SK-N-SH (cell line): ENCODE measurements at places on chromosomes 5 and 9.

GRCh38 chr5:53037141-53037859 lies 48.1 kb downstream of the ITGA2 start:
- DNase-seq, result no peak

- DNase-seq, result no peak
Observed at GRCh38 chr9:132042324-132042723, 37.3 kb downstream of the MED27 start.

GRCh38 chr9:113910036-113910639 lies 34.0 kb downstream of the ZNF618 start:
- DNase-seq, result no peak

DNA sequence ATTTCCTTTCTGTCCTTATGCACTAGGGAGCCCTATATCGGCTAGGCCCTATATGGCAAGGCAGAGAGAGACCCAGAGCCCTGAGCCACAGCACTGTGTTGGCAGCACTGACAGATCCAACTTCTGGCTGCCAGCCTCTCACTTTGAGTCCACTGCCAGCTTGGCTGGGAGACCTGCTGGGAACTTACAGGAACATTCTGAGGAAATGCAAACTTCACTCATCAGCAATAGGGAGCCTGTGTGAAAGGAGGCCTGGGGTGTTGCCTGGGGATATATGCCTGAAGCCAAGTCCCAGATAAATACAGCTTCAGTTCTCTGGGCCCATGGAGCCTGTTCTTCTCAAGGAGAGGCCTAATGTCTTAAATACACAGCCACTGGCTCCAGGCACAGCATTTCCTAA lies 78.0 kb downstream of the ADRB2 start:
- DNase-seq, result no peak

DNA sequence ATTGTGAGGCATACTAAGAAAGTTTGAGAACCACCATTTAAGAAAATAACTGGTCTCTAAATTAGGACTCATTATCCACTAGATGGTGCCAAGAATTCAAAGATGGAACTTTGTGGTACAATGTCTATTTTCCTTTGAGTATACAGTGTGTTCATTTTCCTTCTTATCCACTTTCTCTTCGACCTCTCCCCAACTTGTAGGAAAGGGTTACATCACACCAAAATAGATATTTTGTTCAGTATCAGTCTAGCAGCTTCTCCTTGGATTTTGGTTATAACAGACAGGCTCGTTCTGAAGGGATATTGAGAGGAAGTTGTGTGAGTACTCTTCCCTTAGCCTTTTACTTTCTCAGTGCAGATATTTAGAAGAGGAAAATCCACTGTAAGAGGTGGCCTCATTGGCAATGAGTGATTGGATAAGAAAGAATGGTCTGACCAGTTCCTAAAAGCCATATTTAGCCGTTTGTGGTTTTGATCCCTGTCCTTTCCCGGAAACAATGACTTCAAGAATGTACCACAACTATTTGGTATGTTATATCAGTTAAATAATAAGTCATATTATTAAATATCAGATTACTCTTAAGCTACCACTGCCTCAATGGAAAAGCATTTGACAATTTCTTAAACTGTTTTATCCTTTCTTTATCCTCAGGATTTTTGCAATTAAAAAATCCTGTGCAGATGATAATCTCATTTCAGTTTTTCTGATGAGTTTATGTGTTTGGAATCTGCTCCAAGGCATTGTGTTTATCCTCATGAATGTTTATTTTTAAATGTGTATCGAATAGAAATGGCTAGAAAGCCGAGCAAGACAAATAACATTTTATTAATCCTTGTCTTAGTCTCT lies 69.0 kb upstream of the GRAMD2B start:
- DNase-seq, result peak; percentile 38

DNA sequence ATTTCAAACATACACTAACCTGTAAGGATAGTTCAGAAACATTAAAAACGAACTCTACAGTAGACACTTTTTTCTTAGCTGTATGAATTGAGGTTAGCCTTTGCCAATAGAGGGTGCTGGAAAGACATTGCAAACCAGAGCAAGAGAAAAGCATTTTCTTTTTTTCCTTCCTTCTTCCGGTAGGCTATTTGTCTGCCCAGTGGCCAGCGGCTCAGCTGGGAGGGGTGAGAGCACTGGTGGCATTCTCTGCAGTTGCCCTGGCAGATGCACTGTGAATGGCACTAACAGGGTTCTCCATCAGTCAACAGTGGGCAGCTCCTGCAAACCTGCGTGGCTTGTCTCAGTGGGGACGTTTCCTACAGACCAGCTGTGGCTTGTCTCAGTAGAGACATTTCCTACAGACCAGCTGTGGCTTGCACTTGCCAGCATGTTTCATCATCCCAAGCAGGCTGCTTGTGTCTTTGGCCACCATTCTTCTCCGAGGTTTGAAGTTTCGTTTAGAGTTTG lies 984.5 kb upstream of the CDH18 start:
- DNase-seq, result peak; percentile 0

DNA sequence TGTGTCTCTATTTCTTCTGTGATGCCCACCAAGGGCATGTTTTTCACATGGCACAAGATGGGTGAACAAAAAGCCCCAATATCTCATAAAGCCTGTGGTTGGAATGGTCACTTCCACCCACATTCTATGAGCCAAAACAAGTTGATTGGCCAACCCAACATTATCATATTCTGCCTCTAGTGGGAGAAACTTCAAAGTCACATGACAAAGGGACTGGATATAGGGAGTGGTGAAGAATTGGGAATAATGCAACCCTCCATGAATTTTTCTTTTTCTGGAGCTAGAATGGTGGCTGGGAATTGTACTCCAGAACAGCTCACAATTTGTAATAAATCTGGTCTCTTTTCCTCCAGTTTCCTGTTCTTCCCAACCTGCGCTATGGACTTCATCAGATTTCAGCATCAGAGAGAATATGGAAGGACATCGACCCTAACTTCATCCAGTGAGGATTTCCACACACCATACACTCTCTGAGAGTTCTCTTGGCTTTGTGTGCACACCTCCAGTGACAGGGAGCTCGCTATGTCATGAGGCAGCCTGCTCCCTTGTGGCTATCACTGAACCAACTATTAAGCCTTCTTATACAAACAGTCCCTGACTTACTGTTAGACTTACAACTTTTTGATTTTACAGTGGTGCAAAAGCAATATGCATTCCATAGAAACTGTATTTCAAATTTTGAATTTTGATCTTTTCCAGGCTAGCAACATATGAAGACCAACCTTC lies 12.0 kb upstream of the B4GALT1 start:
- DNase-seq, result no peak

- DNase-seq, result no peak
Observed at GRCh38 chr5:108167174-108167573, 214.7 kb downstream of the FBXL17 start.

DNA sequence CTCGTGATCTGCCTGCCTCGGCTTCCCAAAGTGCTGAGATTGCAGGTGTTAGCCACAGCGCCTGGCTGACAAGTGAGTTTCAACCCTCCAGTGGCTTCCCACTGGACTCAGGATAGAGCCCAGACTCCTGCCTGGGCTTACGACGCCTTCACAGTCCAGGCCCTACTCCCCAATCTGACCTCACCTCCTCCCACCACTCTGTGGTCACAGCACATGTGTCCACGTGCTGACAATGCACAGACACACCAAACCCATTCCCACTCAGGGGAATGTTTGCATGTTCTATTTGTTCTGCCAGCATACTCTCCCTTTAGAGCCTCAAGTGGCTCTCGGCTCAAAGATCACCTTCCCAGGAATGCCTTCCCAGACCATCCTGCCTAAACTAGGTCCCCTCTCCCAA lies 31.1 kb upstream of the TRIM14 start:
- no peak for DNase-seq

- DNase-seq, result no peak
Observed at GRCh38 chr5:178544166-178544834, 45.9 kb downstream of the COL23A1 start.

DNA sequence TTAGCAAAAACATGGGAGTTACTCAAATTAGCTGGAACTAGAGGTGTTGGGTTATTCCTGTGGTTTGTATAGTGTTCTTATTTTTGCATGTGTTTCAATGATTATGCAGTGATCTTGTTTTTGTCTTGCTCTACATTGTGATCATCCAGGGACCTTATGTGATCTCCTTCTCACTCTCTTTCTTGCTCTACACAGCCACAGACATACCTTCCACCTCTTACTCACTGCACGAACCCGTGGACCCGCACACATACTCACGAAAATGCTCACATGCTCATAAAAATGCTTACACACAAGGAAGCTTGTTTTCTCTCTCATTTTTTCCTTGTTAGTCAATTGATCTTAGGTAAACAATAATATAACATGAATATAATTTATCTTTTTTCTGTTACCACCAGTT lies 187.1 kb downstream of the KDM4C start:
- no peak for DNase-seq

GRCh38 chr5:132203464-132203818 lies 24.2 kb downstream of the P4HA2 start:
- DNase-seq, result no peak

DNA sequence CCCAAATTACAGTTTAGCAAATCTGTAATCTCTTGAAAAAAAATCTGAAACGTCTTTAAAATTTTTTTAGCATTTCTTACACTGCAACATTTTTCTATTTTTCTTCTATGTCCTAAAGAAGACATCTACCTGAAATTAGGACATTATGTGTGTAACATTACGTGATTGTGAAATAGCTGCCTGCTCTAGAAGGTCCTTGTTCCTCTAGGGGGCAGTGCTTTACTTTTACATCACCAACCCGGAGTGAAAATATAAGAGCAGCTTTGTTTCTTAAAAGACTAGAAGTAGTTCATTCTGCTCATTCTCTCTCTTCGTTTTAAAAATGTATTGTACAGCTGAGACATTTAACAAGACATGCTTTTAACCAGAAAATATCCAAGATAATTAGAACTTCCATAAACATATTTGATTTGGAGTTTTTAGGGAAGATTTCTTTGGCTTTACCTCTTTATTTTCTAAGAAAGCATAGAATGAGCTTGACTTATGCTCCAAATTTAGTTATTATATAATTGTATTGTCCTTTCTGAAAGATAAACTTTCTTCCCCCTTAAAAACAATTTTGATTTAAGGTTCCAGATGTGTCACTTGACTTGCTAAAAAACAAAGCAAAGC lies 48.1 kb upstream of the RIOK2 start:
- DNase-seq, result peak; percentile 44

GRCh38 chr9:121363622-121363961 lies 6.5 kb downstream of the STOM start:
- DNase-seq, result no peak

DNA sequence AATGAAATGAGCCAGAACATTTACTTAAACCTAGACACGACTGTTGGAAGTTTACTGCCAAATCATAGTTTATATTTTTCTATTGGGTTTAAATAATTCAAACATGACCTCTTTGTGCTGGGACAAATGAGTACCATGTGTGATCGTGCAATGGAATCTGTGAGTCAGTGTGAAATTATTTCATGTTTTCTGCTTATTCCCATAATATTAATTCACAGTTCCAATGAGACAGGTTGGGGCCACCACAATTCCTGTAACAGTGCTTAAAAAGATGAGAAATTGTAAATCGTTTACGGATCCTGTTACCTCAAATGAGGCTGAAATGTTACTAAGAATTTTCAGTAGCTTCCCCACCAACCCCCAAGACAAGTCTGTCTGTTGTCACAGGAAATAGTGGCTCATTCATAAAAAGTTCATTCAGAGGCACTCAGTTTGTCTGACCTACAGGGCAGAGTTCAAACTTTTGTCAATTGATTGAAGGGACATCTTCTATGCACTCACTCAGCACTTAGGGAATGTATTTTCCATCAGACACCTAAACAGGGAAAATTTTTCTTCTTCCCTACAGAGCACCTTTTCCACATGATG lies 563.9 kb upstream of the ADAMTS16 start:
- DNase-seq, result no peak

GRCh38 chr5:95835682-95836385 lies 13.3 kb upstream of the GLRX start:
- no peak for DNase-seq

- no peak for DNase-seq
Observed at GRCh38 chr9:87212605-87213021, 265.3 kb upstream of the GAS1 start.

- no peak for DNase-seq
Observed at GRCh38 chr9:102072059-102072764, 333.8 kb upstream of the GRIN3A start.

- DNase-seq, result no peak
Observed at GRCh38 chr5:143243103-143243502, 160.4 kb downstream of the NR3C1 start.

GRCh38 chr5:77277759-77278158 lies 67.3 kb downstream of the PDE8B start:
- no peak for DNase-seq

GRCh38 chr5:68480335-68480940 lies 264.9 kb downstream of the PIK3R1 start:
- no peak for DNase-seq

DNA sequence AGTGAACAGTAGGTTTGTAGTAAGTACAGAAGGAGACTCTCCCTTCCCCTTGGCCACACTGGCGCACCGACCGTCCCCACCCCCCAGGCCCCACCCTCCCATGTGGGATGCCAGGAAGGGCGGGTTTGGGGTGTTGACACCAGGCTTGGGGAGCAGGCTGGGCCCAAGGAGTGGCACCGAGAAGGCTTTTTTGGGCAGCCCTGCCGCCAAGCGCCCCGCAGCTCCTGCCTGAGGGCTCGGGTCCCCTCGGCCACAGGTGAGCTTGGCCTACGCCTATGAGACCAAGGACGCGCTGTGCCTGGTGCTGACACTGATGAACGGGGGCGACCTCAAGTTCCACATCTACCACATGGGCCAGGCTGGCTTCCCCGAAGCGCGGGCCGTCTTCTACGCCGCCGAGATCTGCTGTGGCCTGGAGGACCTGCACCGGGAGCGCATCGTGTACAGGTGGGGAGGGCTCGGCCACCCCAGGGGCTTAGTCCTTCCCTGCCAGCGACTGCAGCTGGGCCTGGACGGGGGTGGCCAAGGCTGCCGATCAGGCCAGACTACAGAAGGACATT lies 7.3 kb downstream of the GRK6 start:
- DNase-seq, result no peak

GRCh38 chr5:180296771-180297170 lies 4.9 kb upstream of the MAPK9 start:
- DNase-seq, result no peak

DNA sequence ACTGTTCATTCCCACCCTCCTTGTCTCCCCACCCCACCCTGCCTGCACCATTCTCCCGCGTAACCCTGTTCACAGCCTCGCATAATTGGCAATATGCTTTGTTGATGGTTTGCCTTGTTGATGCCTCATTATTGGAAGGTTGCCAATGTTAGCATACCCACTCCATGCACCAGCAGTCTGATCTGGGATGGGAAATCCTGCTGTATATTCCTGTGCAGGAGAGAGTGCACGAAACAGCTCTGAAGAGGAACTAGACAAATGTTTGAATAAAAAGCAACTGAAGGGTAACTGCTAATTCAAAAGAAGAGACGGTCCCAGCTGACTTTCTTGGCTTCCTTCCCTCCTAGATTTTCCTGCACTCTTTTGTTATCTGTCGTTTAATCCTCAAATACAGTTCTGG lies 271.7 kb upstream of the TLE4 start:
- DNase-seq, result peak; percentile 36

GRCh38 chr5:172223901-172224873 lies 30.2 kb downstream of the EFCAB9 start:
- no peak for DNase-seq
